A549 (cell line): ENCODE measurements at places on chromosomes 6 and 20.

GRCh38 chr20:4788314-4788713 is 66.6 kb downstream of the PRND start:
- DNase-seq = no peak

GRCh38 chr6:142845624-142846458 is 99.1 kb downstream of the HIVEP2 start:
- DNase-seq = no peak

GRCh38 chr20:31988430-31989015 is 20.6 kb downstream of the XKR7 start:
- no peak for DNase-seq

DNA sequence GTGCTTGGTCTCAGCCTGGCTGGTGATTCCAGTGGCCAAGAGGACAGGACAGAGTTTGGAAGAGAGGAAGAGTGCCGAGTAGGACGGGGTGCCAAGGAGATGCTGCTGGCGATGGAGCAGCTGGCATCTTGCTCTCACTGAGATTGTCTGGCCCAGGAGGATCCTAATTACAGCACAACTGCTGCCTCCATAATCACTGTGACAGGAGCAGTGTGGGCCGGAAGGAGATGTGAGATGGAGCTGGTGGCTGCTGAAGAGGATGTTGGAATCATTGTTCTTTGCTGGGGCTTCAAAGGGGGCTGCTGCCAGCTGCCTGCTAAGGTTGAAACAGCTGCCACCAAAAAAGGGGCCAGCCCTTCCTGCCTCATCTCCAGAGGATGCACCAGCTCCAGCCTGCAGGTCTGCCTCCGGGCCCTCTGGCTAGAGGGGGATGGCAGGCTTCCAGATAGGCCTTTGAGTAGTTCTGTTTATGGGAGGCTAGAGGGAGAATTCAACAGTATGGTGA is 214.4 kb downstream of the RNF144B start:
- no peak for DNase-seq

DNA sequence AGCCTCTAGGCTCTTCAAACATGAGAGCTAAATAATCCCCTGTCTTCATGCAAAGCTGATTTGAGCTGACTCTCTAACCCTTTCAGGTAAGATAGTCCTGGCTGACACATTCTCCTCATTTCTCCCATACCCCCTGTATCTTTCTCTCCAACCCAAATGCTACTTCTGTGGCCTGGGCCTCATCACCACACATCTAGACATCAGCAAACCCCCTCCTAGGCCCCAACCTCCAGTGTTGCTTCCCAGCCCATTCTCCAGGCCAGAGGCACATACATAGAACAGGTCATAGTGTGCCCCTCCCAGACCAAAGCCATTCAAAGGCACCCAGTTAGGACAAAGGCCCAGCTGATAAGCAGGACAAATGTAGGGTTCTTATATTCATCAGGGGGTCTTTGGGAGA is 84.9 kb downstream of the ANKRD60 start:
- DNase-seq = no peak
